ENCODE measurements at places on chromosomes 3 and 15.
A peak's percentile ranks its signal among the peaks of the same experiment; 100 is the strongest.

DNA sequence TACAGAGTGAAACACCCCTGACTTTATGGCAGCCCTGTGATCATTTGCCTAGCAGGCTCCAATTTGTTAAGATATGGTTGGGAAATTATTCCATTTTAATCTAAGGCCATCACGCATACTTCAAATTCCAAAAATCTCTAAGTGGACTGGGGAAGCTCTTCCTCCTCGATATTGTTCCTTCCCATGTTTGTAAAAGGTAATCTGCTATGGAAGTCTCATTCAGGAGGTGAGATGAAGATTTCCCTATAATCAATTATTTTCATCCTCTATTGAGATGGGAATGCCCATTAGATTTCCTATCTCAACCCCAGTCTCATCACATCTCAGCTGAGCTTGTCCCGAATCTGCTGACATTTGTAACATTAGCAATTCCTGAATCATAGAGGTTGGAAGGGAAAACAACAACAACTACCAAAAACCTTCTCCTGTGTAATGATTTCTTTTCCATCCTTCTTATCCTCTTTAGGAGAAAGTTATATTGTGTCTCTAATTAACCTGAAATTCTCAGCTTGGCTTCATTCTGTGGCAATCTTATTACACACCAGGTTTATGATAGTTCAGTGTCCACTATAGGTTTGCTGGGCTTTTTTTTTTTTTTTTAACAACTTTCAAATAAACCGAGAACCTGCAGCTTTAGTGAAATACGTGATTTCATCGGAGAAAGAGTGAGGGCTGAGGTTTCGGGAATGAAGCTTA lies 2.2 kb upstream of the NR2F2 start:
- no peak for DNase-seq

- DNase-seq: no peak
These were observed 13.2 kb downstream of the PFKFB4 start for GRCh38 chr3:48543271-48543866.

DNA sequence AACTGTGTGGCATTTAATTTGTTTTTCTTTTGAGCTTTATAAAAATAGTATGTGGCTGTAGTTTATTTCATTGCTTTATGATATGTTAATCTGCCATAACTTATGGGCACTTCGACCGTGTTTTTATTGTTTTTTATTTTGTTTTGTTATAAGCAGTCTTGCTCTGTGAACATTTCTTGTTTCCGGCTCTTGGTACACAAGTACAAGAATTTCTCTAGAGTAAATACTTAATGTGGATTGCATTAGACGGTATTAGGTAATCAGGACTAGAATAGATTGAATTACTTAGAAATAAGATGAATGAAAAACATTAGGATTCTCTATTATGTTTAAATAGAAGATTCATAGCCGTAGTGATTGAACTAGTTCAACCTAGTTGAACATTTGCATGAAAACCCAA lies 2.1 kb downstream of the ZFAND6 start:
- DNase-seq: no peak

- DNase-seq: no peak
These were observed 6.4 kb downstream of the HES1 start for GRCh38 chr3:194142156-194142910.

DNA sequence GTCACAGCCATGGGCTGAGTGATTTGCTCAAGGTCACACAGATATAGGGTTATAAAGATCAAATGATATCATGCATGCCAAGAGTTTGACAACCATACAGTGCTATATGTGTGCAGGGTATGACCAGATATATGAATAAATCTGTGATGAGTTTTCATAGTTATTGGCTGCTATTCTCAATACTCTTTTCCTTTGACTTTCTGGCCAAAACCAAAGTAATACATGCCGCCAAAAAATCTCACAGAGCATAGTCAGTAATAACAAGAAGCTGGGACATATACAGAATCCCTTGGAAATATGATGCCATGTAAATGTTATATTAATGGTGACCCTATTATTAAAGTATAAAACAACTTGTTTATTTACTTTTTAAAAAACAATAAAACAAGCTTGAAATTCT lies 11.6 kb upstream of the TSC22D2 start:
- no peak for DNase-seq

DNA sequence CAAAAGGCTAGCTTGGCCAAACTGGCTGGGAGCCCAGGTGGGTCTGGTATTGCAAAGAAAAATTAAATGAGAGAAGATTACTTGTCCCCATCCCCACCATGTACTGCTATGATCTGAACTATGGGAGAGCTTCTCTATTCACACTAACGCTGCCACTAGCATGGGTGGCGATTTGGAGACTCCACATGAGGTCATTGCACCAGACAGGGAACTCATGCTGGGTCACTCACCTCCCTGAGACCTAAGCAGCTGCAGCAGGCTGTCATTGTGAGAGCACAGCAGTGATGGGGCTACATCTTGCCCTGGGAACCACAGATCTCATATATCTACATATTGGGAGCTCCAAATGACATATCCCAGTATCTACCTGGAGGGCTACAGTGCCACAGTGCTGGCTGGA lies 36.3 kb upstream of the NECTIN3 start:
- no peak for DNase-seq

DNA sequence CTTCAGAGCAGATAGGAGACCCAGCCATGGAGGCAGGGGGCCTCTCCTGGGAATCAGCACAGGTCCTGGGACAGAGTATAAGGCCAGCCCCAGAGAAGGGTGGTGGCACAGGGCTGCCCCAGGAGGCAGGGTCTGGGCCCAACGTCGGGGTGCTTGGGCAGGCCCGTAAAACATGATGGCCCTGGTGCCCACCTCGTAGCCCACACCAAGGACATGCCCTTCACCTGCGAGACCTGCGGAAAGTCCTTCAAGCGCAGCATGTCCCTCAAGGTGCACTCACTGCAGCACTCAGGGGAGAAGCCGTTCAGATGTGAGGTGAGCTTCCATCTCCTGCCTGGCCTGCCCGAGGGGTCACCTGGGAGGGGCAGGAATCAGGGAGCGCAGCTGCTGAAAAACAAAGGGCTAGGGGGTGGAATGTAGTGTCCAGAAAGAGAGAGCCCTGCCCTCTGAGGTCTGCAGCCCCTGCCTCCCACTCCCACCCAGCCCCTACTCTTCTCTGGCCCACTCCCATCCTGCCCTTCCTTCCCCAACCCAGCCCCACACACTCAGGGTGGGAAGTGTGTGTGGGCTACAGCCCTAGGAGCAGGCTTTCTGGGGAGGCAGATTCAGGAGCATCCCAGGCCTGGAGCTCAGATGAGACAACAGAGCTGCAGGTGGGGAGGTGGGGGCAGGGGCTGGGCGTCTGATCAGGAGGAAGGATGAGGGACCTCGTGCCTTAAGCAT lies 9.5 kb downstream of the ZBTB47 start:
- no peak for DNase-seq

DNA sequence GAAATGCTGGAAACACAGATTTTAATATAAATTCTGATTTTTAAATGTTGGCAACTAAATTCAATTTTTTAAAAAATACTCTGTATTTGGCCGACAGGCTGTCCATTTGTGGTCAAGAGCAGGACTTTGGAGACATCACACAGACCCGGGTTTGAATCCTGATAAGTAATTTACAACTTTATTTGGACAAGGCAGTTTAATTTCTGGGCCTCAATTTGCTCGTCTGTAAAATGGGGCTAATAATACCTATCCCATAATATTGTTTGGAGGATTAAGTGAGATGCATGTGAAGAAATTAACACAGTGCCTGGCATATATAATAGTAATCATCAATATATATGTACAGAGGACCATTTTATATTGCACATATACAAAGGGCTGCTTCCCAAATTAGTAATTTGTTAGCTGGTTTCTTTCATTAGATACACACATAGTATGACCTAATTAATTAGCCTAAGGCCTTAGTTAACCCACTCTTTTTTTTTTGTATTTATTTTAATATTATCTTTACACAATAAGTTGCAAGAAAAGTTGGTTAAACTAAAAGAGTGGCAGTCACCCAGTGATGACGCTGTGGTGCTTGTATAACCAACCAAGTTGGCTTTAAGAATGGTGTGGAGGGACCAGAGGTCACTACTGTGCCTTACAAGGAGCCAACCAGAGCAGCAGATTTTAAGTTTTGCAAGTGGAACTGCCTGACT lies 665 bp downstream of the PIGB start:
- no peak for DNase-seq

- DNase-seq: no peak
These were observed 7.9 kb upstream of the RTP3 start for GRCh38 chr3:46489875-46490274.

DNA sequence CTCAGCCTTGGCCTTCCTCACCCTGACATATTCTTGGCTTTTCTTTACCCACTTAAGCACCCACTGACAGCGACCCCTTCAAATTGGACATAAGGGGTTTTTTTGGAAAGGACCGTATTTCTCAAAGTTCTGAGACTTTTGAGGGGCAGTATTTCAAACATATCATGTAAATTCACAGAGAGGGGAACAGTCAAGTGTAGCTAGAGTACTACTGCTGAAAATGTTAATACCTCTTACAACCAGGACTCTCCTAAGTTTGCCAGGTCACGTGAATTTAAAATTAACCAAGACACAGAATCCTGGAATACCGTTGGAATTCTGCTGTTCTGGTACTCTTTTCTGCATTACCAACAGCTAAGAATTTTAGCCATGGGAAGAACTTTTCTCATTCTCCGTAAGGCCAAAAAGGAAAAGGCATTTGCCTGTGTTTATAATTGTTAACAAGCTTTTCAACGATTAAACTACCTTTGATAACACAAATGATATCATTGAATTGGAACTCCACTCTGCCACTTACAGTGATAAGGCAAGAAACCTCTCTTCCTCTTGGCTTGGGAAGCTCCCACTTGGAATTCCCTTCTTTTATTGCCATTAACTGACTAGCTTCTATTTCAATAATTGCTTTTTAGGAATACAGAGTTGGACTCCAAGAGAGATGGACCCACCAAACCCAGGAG lies 597 bp upstream of the GBE1 start:
- no peak for DNase-seq

- DNase-seq: peak; percentile 75
These were observed 4.8 kb downstream of the UBE2E1 start for GRCh38 chr3:23810343-23811184.

DNA sequence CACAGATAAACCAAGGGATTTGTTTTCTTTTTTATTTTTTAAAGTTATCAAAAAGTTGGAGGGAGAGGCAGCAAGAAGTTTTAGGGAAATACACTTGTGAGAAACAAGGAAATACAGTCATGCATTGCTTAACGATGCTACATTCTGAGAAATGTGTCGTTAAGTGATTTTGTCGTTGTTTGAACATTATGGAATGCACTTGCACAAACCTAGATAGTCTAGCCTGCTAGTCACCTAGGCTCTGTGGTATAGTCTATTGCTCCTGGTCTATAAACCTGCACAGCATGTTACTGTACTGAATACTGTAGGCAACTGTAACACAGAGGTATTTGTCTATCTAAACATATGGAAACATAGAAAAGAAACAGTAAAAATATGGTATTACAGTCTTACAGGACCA lies 2.0 kb upstream of the NFKBIZ start:
- DNase-seq: no peak

- no peak for DNase-seq
These were observed 53.8 kb upstream of the PLAAT1 start for GRCh38 chr3:193187070-193187722.

DNA sequence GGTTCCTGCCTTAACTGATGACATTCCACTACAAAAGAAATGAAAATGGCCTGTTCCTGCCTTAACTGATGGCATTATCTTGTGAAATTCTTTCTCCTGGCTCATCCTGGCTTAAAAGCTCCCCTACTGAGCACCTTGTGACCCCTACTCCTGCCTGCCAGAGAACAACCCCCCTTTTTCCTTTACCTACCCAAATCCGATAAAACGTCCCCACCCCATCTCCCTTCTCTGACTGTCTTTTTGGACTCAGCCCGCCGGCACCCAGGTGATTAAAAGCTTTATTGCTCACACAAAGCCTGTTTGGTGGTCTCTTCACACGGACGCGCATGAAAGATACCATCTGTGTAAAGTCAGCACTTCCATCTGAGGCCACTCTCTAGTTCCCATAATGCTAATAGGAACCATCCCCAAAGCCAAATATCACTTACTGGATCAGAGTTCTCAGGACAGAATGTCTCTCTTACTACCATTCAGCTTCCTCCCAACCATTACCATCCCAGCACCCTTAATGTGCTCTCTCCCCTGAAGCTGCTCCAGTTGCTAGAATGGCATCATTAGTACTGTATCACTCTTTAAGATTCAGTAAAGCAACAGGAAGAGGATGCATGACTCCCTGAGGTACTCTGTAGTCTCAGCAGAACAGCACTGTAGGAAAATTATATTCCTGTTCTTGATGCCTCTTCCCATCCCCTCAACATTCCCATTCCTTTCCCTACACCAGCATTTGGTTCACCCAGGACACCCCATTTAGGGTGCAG lies 2.3 kb upstream of the HRG start:
- no peak for DNase-seq

DNA sequence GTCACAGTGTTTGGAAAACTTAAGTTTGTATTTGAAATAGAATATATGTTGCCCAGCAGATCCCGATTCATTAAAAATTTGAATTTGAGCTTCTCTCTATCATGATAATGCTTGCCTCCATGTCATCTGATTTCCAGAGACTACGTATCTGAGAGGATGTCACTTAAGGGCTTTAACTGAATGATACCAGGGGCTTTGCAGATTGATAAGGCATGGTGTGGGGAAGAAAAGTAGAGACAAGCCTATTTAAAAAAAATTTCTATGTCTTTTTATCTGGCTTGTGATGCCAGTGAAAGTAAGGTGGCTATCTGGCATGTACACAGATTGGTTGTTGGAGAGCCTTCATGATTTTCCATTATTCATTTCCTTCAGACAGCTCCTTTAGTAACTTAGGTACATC lies 72.7 kb downstream of the UBE2E2 start:
- DNase-seq: no peak

- no peak for DNase-seq
These were observed at the start of gene RETNLB for GRCh38 chr3:108757404-108757982. Gene RETNLB, minus strand, starts transcription at chr3:108757410. Its CDS starts 225 bp downstream, at chr3:108757185.

- no peak for DNase-seq
These were observed 972.2 kb downstream of the OTOL1 start for GRCh38 chr3:162468791-162469190.

GRCh38 chr15:91498749-91499062 lies 354.8 kb upstream of the SLCO3A1 start:
- no peak for DNase-seq

- DNase-seq: no peak
These were observed 36.1 kb downstream of the SCN5A start for GRCh38 chr3:38613426-38613825.

GRCh38 chr3:8136553-8136952 lies 365.1 kb upstream of the LMCD1 start:
- DNase-seq: no peak

Measured in iPS DF 19.7 (cell line).